ENCODE measurements at places on chromosomes 12 and 14.

DNA sequence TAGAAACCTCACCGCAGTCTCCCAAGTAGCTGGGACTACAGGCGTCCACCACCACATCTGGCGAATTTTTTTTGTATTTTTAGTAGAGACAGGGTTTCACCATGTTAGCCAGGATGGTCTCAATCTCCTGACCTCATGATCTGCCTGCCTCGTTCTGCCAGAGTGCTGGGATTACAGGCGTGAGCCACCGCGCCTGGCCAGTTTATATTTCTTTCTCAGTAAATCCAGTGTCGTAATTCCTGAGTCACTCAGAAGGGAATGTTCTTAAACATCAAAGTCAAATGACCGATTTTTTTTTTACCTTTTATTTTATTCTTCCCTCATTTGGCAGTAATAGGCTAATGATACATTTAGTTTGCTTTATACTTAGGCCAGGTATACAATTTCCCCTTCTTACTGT, 80.5 kb downstream of the FBXO33 start:
- DNase-seq, result no peak

DNA sequence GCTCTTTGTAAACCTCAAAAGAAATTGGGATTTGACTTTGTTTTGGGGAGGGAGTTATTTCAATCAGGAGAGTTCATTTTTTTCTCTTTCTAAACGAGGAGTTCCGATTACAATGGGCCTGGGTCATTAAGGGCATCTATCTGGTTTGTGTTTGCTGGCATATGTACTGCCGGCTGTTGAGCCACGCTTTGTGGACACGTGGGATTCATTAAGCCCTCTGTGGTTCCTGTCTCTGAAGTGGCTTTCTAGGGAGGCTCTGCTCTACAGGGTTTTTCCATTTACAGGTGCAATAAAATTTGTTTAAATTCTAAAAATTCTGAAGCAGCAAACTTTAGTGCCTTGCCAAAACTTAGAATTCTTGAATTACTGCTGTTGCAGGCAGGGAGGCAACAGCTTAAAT, 57.9 kb downstream of the GNS start:
- no peak for DNase-seq

DNA sequence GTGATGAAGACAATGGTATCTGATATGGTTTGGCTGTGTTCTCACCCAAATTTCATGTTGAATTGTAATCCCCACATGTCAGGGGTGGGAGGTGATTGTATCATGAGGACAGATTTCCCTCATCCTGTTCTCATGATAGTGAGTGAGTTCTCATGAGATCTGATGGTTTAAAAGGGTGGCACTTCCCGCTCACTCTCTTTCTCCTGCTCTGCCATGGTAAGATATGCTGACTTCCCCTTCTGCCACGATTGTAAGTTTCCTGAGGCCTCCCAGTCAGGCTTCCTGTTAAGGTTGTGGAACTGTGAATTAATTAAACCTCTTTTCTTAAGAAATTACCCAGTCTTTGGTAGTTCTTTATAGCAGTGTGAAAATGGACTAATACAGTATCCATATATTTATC, 25.6 kb upstream of the PTHLH start:
- no peak for DNase-seq

GRCh38 chr12:116361414-116362223, 84.1 kb upstream of the MED13L start:
- no peak for DNase-seq

DNA sequence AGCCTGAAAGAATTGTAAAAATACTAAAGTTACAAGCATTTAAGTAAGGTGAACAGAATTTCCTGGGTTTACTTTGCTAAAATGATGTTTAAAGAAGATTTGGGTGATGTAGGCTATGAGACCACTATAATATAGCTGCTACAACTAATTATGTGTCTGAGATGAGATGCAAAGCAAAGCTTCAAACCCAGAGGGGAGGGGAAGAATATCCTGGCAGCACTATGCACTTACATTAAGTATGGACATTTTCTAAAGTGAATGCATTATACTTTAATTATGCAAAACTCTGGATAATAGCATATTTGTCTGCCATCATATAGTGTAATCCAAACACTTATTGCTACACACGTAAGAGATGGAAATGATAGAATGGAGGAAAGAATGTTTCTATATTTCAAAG, 1003.7 kb downstream of the GALC start:
- DNase-seq, result no peak

DNA sequence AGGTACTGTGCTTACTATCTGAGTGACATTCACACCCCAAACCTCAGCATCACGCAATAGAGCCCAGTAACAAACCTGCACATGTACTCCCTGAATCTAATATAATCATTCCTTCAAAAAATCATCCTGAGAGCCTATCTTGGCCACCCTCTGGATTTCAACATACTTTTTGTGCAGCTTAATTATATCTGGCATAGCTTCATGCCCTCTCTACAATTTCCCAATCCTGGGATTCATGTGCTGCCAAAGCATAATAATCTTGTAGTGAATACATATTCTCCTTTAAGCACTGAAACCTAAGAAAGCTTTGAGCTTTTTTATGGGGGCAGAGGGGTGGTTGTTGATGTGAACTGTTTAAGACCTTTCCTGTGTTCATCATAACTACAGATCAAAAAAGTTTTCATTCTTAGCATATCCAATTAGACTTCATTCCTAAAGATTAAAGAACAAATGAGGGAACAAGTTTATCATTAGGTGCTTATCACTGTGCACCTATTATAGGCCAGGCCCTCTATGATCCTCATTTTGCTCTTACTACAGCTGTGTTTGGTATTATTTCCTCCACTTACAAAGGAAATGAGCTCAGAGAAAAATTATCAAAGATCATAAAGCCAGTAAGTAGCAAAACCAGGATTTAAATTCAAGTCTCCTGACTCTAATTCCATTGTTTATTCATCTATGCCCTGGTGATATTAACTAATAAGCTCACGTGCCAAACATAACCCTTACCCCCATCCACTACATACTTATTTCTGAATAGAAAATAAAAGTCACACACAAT, 51.2 kb downstream of the SINHCAF start:
- DNase-seq, result no peak

- DNase-seq, result no peak
These were observed 26.3 kb downstream of the LRIG3 start for GRCh38 chr12:58894040-58894439.

- no peak for DNase-seq
These were observed 33.3 kb upstream of the C12orf50 start for GRCh38 chr12:88062474-88062873.

DNA sequence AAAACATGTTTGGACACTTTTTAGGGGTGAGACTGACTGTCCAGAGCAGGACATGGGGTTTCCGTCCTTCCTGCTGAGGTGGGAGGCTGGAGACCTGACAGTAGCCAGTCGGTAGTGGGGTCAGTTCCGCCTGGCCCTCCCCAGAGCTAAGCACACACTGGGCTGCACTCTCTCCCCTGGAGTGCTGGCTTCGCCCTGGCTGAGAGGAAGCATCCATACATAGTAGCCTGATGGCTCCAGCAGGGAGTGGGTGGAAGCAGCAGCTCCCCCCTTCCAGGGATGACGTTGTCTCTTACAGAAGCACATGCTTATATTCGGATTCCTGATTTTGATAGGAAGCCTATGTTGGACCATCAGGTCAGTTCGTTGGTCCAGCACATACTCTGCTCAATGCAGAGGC, 40.4 kb downstream of the SFSWAP start:
- DNase-seq, result no peak

DNA sequence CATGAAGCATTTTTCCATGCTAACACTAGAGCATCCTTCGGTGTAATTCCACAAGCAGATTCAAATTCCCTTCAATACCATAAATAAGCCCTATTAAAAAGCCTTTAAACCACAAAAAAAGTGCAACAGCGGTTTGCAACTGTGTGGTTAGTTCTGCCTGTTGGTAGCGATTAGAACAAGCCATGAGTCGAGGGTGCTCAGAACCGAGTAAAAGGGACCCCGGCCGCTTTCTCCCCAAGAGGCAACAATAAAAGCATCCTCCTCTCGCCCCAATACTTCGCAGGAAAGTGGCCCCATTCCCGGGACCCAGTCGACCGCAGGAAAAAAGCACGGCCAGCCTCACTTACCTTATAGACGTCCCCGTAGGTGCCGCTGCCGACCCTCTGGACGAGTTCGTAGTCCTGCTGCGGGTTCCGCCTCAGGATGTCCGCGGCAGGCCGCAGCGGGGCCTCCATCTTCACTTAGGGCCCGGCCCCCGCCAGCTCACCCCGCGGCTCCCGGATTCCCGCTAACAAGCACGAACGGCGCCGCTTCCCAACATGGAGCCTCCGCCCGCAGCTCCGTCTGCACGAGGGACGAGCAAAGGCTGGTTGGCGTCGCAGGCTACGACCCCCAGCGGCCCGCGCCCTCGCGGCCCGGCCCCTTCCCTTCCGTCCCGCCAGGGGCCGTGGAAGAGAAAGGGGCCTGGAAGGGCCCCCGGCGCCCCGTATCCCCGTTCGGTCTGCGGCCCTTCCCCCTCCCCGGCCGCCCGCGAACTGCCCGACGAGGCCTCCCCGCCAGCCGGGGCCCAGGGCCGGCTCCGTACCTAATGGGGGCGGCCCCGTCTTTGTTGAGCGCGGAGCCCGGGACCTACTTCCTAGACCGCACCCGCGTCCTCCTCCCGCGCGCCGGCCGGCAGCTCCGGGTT, 521 bp downstream of the MAP4K5 start:
- no peak for DNase-seq

DNA sequence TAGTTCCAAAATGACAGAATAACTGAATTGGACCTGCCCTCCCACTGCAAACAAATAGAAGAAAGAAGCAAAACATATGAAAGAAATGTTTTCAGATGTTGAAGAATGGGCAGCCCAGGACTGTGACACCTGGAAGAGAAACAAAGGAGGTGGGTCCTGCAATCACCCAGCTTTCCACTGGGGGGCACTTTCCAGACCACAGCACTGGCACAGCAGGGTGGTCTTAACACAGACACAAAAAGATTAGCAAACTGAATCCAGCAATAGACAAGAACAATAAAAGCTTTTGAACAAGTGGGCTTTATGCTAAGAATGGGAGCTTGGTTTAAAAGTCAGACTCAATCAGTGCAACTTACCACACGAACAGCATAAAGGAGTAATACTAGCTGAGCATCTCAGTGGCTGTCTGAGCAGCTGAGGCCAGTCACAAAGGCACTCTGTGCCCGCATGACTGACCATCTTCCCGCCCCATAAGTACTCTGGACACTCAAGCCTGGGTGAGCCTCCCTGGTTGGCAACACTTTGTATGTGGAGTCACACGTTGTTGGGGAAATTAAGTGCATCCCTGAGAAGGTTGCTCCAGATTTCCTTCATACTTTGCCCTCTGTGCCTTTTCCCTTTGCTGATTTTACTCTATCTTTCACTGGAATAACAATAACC, 27.7 kb downstream of the JKAMP start:
- no peak for DNase-seq

- no peak for DNase-seq
These were observed 43.4 kb upstream of the CPM start for GRCh38 chr12:68976395-68976841.

GRCh38 chr14:93926873-93927799, at the start of gene FAM181A:
TSS of gene FAM181A (plus strand) at chr14:93927344. CDS start at chr14:93928286, 942 bp downstream.
- DNase-seq, result no peak

DNA sequence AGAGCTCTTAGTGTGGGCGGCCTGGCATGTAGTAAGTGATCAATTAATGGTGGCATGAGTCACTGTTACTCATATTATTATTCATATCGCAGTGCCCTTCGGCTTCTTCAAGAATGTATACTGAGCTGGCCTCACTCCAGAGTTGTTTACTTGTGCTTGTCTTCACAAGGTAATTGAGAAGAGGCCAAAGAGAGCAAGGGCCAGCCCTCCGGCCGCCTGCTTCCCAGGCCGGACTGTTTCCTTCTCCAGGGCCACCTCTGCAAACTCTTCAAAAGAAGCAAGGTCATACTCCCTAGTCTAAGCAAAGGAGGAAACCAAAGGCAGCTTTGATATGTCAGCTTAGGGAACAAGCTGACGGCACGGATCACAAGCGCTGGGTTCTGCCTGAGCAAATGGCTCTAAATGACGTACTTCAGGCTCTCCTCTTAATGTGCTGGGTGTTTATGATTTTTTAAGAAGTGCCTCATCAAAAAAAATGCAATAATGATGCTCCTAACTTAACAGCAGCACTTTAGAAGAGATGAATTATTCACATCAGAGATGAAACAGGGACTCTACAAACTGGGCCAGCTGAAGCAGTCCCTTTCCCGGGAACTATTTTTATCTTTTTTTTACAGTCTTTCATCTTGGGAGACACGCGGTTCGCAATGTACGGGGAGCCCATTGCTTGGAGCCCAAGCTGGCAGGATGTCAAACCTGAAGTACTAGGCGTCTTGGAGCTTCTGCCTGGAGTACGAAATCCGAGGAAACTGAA, 65.6 kb upstream of the DLK1 start:
- DNase-seq, result no peak

All from fibroblast of the conjunctiva (primary cell).